ENCODE measurements at places on chromosomes 7 and 10.

- no peak for DNase-seq
Measured at GRCh38 chr7:128378637-128379036, 17.1 kb upstream of the PRRT4 start.

DNA sequence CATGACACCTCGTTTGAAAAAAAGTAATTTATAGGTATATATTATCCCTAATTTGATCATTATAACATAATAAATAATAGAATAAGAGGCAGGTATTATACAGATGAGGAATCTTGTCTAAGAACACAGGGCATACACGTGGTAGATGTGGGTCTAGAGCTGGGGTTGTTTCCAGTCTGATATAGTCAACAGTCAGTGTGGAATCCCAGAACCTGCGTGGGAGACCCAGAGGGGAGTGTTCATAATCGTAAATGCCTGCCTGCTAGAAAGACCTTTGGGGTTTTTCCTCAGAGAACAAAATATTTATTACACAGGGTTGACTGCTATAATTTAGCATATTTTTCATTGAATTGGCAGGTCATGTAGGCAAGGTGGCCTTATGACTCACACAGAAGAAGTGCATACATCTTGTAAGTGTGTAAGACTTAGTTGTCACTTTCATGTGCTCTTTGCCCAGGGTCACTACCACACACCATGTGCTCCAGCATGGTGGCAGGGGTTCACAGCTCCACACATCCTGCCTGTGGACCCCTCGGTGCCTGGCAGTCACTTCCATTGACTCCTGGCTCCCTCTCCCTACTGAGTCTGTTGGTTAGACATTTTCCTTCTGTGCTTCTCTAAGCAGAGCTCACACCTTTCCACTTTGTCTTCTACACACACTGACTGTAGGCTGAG lies 94.9 kb upstream of the IKZF1 start:
- DNase-seq = no peak

- no peak for DNase-seq
Measured at GRCh38 chr10:60958892-60959601, 15.1 kb upstream of the RHOBTB1 start.

DNA sequence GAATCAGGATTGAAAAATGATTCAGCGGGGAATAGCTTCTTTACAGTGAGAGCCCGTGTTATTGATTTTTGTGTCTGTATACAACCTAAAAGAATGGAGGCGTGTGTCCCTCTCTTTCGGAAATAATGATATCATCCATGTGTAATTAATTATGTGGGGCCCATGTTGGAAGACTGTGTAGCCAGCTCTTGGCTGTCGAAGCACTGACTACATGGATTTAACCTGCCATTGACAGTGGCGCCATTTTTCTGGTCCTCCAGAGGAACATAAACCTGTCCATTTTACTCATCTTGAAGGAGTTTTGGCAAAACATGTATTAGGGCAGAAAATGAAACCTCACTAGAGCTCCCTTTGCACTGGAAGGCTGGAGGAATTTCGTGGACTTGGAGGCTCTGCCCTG lies 119.6 kb downstream of the ITIH5 start:
- DNase-seq = no peak

DNA sequence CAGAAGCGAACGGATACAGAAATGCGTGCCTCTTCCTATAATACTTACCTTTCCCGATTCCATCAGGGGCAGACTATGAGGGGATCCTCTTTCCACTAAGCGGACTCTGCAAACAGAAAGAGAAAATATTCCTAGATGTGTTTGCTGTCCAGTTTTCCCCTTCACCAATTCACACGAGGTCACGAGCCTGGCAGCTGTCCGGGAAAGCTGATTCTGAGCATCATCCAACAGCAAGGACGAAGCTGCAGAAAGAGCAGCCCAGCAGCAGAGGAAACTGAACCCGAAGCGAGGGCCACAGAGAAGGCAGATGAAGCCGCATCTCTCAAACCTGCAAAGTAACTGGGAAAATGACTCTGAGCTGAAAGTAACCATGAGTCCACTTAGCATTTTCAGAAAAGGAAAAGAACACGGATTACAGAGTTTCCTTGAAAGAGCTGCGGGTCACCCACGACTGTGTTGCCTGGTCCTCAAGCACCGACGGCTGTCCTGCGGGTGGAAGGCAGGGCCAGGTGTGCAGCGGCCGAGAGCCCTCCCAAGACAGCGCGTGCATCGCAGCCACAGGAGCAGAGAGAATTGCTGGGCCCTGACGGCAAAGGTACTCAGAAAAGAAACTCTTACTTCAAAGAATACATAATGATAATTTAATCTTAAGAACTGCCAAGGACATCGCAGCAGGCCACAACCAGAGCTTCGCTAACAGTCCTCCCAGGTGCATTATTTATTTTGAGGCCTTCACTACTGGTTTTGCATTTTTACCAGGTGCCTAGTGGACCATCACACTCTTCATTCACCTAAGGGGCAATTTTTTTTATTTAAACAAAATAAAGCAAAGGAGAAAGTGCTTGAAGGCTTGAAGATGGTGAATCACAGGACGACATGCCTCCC lies 153.3 kb downstream of the ZMYND11 start:
- DNase-seq = no peak

DNA sequence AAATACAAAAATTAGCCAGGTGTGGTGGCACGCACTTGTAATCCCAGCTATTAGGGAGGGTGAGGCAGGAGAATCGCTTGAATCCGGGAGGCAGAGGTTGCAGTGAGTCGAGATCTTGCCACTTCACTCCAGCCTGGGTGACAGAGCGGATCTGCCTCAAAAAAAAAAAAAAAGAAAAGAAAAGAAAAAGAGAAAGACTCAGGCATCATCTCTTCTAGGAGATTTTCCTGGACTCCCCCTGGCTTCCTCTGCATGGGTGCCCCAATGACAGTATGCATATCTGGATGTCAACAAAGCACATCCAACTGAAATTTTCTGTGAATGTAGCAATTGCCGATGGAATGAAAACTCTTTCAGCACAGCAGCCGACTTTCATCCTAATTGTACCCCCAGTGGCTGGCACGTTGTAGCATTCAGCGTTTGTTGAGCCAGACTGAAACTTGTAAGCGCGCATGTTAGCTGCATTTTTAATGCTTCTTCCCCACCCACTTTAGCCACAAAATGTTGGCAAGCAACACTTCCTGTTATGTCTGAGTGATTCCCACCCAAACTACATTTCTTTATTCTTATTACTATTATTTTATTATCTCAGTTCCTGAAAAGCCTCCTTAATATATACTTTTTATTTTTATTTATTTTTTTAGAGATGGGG lies 70.2 kb downstream of the PRTFDC1 start:
- no peak for DNase-seq

DNA sequence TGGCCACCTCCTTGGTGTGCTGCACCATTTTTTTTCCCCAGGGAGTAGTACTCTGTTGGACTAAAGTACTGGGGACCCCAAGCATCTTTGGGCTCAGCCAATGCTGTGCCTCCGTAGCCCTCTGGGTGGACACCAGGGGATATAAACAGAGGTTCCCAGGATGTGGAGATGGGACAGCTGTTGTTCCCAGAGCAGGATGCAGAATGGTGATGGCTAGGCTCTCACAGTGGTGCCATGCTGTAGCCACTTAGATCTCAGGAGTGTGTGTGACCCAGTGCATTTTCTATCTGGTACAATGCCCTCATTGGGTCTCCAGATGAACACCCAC lies 50.9 kb upstream of the SCIN start:
- DNase-seq = no peak

- DNase-seq = no peak
Measured at GRCh38 chr10:10307551-10307950, 710.1 kb upstream of the CELF2 start.

DNA sequence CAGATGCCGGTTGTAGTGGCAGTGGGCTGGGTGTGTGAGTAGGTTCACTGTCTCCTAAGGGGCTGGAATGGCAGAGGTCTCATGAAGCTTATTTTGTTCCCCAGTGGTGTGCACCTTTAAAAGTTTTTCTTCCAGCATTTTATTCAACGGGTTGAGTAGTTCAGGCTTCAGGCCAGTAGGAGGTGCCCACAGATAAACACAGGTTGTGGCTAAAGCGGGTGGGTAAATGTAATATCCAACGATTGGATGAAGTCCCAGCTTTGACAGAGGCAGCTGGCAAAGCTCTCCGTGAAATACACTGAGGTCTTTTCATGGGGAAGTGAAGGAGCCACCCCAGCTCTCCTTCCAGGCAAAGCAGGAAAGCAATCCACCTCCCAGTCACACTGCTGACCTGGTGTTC lies 339.8 kb upstream of the LRRTM3 start:
- no peak for DNase-seq

- no peak for DNase-seq
Measured at GRCh38 chr10:61764486-61764885, 101.8 kb downstream of the CABCOCO1 start.

Measured in ecto neural progenitor cell (in vitro differentiated cells).